ENCODE measurements at places on chromosomes 7 and 10.

GRCh38 chr10:77946084-77946483 is 19.5 kb upstream of the DLG5 start:
- no peak for DNase-seq

GRCh38 chr10:93352638-93353383 is 129.3 kb downstream of the MYOF start:
- no peak for DNase-seq

- no peak for DNase-seq
These were observed 3.3 kb upstream of the THSD7A start for GRCh38 chr7:11835260-11835659.

DNA sequence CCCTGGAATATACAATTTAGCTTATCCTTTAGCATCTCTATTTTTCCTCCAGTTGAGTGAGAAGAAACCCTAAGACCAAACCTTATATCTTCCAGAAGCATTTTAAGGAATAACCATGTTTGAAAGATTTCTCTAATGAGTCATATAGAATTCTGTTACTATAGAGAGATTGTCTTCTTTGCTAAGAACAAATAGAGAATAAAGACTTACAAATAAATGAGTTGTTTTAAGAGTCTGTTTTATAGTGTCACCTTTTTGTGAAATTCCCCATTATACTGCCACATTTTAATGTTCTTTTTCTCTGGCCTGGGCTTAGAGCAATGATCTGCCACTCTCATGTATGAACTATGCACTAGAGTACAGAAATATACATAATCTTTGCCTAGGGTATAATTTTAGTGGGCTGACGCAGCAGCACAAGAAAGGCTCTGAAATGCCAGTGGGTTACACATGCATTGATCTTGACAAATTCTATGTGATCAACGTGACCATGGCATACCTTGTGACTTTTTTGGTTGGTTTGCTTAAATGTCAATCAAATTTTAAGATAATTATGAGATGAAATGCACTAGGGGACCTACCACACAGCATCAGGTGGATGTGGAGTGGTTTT is 145.1 kb upstream of the MKLN1 start:
- DNase-seq = no peak

- DNase-seq = no peak
These were observed 108.6 kb downstream of the SEMA3A start for GRCh38 chr7:84085998-84086397.

GRCh38 chr7:7582596-7582995 is 15.9 kb downstream of the MIOS start:
- DNase-seq = no peak

GRCh38 chr7:116984917-116985316 is 31.6 kb downstream of the ST7 start:
- no peak for DNase-seq

- DNase-seq = no peak
These were observed 22.7 kb downstream of the DYNC1I1 start for GRCh38 chr7:95794917-95795515.

GRCh38 chr7:139265673-139266072 is 34.6 kb downstream of the UBN2 start:
- no peak for DNase-seq

- DNase-seq = no peak
These were observed 11.5 kb upstream of the AASS start for GRCh38 chr7:122155566-122155965.

DNA sequence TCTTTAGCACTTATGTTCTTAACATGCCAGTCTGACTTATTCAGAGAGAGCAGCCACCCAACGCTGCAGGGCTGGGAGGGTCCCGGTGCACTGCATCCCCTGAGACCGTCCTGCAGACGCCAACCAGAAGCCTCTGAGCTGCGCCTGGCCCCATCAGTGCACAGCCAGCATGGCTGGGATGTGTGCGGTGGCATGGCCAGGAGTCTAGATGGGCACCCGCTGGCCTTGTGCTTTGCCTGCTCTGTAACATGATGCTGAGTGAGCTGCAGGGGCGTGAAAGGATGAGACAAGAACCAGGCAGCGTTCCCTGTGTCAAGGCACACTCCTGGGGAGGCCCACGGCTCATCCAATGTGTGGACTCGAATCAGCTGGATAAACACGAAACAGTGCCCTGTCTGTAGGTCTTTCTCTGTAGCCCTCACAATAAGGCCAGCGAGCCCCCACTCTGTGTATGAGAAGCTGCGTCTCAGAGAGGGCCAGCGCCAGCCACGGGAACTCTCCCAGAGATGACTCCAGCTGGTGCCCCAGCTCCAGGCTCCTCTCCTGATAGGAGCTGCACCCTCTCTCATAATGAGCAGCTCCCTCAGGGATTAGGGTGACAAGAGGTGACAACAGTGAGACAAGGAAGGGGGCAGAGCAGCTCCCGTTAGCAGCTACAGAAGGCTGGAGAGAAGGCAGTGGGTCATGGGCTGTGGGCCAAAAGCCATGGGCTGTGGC is 96.8 kb downstream of the TNS3 start:
- DNase-seq = no peak

DNA sequence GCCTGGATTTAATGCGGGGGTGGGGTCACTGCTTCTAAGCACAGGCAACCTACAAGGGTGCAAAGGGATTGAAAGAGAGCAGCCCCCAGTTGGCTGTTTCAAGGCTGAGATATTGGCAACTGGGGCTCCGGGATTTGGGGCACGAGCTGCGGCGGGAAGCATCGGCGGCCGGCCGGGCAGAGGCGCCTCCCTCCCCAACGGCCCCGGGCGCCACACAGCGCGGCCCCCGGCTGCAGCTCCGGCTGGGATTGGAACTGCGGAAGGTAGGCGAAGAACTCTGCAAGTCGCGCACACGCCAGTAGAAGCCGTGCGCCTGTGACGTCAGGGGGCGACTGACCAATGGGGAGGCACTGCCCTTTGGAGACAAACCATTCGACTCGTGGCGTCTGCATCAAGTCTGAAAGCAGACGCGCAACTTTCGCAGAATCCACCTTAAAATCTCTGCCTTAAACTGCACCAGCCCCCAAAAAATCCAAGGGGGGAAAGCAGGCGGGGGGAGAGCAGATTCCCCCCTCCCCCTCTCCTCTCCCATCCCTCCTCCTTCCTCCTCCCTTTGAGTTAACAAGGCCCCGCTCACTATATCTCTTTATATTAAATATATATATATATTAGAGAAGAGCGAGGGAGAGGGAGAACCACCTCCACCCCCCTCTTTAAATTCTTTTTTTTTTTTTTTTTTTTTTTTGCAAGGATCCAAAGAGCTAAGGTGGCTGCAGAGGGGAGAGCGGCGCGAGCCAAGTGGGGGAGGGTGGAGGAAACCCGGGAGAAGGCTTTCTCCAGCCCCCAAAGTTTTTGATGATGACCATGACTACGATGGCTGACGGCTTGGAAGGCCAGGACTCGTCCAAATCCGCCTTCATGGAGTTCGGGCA is at the start of gene DLX6:
Gene DLX6, plus strand, starts transcription at position 371 of the 872 bp plus-strand sequence. Its CDS starts 425 bp downstream, at position 796.
- no peak for DNase-seq

GRCh38 chr10:37263304-37263703 is 137.9 kb downstream of the ANKRD30A start:
- DNase-seq = no peak

GRCh38 chr10:50567384-50567783 is 56.4 kb downstream of the SGMS1 start:
- no peak for DNase-seq

DNA sequence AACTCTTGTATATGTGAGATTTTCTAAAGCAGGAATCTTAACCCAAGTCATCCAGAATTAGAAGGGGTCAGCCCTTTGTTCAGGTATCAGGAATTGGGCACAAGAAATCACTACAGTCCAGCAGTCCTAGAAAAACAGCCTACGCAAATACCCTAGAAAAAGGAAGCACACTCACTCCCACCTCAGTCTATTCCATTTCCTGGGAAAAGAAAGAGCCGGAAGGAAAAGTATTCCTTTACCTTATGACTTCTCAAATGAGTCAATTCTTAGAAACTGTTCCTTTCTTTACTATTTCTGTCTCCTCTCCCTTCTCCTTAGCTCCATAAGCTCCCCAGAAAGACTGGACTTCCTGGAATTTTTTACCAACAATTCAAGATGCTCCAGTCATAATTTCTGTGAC is 62.7 kb downstream of the DNAJC12 start:
- DNase-seq = no peak

DNA sequence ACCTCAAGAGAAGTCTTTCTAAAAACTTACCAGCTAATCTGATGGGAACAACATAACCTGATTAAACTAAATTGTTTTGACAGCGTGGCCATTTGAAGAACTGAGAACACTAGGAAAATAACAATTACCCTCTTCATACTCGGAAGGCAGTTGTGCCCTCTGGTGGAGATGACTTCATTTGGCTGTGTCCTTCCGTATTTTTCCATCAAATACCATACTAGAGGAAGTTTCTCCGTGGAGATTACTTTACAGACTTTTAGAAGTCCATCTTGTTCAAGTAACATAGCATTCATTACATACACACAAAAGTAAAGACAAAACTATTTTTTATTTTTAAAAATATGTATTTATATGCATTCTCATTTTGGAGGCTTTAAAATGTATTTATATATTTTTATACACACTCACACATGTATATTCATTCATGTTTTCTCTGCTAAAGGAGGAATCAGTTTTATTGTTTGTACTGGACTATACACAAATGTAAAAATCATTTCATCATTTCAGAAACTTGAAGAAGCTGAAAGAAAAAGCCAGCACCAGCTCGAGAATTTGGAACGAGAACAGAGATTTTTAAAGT is 25.2 kb downstream of the SMNDC1 start:
- peak; percentile 11 for DNase-seq

DNA sequence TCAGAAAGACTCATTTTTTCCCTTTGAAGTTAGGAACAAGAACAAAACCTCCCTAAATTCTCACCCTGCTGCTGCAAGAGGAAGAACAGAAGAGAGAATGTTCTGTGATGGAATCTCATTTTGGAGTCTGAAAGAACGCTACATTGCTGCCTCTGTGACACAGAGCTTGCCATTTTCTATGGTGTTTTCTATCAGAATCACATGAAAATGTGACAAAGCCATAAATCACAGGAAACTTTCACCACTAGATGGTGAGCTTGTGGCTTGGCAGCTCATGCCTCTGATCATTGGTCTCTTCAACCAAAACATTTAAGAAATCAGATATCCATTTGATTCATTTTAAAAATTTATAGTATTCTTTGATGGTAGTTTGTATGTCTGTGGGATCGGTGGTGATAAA is 82.9 kb downstream of the CADPS2 start:
- DNase-seq = no peak

- DNase-seq = no peak
These were observed 129.6 kb upstream of the SP8 start for GRCh38 chr7:20916311-20916710.

- DNase-seq = no peak
These were observed 28.7 kb upstream of the USP6NL start for GRCh38 chr10:11639849-11640764.

DNA sequence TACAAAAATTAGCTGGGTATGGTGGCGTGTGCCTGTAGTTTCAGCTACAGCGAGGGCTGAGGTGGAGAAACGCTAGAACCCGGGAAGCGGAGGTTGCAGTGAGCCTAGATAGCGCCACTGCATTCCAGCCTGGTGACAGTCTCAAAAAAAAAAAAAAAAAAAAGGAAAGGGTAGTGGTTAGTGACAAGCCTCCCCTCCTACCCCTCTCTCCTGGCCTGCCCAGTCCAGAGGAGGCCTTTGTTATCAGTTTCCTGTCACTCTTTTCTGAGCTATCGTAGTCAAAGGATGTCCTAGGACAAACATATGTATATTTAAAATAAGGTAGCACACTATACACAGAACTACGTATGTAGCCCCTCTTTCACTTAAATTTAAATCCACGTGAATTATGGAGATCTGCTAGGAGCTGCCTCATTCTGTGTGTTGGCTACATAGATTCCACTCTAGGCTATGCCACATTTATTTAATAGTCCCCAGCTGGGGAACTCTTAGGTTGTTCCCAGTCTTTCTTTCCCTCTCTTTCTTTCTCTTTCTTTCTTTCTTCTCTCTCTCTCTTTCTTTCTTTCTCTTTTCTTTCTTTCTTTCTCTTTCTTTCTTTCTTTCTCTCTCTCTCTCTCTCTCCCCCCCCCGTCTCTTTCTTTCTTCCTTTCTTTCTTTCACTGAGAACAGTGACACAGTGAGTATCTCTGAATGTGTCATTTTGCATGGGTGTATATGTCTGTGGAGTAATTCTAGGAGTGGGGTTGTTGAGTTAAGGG is 3.9 kb downstream of the TSPAN15 start:
- no peak for DNase-seq

DNA sequence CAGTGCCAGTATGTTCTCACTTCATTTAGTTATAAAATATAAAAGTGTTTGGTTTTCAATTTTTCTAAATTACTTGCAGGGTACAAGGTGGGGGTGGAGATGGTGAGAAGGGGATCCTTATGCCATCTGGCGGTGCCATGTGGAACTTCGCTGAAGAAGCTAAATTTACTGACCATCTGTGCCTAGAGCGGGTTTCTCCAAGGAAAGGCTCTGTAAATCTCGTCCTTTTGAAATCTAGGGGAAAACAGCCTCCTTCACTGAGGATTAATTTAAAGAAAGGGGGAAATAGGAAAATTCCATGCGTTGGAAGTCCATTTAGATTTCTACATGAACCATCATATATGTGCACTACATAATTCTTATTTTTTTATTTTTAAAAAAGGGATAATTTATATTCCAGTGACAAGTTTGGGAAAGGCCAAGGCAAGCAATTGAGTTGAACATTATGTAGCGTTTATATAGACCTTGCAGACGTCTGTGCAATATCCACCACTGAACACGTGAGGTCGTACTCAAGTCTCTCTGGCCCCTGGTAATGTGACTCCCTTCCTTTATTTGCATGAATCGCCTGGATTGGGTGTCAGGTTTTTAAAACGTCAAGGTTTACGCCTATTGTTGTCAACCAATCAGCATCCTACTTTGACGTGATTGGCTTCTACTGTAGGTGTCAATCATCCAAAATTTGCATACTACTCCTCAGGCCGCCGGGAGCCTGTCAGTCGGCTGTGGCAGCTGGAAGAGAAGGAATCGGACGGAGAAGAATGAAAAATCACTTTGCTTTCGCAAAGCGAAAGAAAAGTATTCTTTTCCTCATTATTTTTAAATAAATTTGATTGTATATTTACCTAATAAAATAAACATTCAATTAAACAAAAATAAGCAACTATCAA is 297.1 kb upstream of the NFE2L3 start:
- no peak for DNase-seq

- DNase-seq = no peak
These were observed 5.1 kb upstream of the WNT16 start for GRCh38 chr7:121323515-121324302.

Data from activated T-helper 9 cell treated with anti-CD3 and anti-CD28 coated beads, Interleukin-2, amount 50 U/mL, for 16 hours (primary cell).